NCI-H2227 treated with DMSO at 0.1 percent for 48 hours (cell line): ENCODE measurements at places on chromosomes 12 and 14.

DNA sequence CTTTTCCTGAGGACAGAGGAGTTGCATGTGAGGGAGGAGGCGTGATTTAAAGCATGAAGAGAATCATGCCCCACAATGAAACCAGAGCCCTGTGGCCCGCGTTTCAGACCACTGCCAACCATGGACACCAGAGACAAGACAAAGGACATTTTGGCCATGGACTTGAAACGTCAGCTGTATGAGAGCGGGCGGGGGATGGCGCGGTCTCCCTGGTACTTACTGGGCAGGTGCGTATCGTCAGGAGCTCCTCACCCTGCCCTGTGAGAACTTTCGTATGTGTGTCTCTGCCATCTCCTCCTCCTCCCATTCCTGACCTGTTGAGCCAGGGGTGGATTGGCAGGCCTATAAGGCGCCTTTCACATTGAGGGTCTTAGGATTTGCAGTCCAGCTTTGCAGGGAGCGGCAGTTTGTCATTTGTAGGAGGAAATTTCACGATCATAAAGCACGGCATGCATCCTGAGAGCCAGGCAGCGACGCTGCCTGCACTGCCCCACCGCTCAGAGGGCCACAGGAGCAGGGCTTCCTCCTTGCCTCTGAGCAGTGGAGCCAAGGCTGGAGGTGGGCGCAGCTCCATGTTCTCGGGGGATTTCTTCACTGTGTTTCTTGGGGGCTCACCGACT, 22.2 kb downstream of the SFSWAP start:
- no peak for DNase-seq

GRCh38 chr14:81401420-81402122, 1.4 kb upstream of the STON2 start:
- no peak for DNase-seq

DNA sequence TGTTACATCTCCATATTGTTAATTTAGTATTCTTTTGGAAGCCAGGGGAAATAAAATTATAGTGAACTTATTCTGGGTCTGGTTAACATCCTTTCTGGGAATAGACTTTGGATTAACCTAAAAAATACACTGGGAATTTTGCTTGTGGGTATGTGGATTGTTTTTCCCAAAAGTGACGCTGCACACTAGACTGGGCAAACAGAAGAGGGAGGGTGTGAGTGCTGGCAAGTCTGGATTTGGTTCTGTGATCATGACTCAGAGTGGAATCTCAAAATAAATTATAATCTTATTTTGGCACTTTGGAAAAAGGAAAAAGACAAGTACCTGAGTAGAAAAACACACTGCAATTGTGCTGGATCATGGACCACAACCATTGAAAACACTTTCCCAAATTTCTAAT, 15.2 kb upstream of the LUM start:
- no peak for DNase-seq

GRCh38 chr14:71753976-71754375, 178.3 kb upstream of the RGS6 start:
- no peak for DNase-seq
